IPS DF 6.9 (cell line): ENCODE measurements at places on chromosomes 5 and 9.

- no peak for DNase-seq
Measured at GRCh38 chr5:35087991-35088390, 40.2 kb upstream of the AGXT2 start.

DNA sequence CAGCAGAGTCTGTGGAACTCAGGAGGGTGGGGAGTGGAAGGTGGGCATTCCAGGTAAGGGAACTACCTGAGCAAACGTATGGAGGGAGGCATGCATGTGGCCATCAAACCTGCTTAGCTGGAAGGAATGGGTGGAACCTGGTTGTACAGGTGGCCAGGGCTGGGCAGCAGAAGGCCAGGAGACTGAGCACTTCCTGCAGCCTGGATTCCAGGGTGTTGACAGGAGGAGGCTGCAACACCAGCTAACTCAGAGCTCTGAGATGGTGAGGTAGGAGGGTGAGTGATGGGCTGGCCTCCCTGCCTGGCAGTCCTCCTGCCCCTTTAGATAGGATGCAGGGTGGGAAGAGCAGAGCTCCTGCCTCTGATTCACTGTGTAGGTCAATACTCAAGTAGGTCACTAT lies 92.5 kb upstream of the CPEB4 start:
- DNase-seq: no peak

DNA sequence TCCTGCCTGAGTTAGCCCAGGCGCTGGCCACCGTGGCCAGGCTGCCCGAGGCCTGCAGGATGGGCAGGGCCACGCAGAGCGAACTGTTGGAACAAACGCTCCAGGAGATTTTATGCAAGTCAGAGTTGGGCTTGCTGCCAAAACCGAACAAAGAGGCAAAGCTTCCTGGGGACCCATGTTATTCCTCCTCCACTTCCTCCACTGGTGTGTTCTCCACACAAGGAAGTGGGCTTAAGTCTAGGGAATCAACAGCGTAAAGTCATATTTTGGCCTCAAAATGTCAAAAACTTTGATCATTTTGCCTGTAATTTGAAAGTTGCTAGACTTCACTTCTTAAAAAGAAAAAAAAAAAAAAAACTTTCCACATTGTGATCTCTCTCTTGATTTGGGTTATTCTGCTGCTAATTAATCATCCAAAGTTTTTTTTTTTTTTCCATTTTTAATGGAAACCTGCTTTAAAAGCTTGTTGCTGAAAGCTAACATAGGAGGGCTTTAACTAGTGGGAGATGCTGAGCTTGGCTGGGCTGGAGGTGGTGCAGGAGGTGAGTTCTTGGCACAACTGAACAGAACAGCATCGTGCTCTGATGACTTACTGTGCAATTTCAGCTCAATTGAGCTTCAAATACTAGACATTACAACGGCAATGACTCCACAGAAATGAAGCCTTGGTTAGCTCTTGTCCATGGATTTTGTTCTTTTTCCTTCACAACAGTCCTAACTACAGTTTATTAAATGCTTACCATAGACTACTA lies 73.0 kb downstream of the PTPDC1 start:
- no peak for DNase-seq

- DNase-seq: no peak
Measured at GRCh38 chr5:180129291-180130190, 58.0 kb upstream of the RNF130 start.
